ENCODE measurements at places on chromosomes 12 and 14.

DNA sequence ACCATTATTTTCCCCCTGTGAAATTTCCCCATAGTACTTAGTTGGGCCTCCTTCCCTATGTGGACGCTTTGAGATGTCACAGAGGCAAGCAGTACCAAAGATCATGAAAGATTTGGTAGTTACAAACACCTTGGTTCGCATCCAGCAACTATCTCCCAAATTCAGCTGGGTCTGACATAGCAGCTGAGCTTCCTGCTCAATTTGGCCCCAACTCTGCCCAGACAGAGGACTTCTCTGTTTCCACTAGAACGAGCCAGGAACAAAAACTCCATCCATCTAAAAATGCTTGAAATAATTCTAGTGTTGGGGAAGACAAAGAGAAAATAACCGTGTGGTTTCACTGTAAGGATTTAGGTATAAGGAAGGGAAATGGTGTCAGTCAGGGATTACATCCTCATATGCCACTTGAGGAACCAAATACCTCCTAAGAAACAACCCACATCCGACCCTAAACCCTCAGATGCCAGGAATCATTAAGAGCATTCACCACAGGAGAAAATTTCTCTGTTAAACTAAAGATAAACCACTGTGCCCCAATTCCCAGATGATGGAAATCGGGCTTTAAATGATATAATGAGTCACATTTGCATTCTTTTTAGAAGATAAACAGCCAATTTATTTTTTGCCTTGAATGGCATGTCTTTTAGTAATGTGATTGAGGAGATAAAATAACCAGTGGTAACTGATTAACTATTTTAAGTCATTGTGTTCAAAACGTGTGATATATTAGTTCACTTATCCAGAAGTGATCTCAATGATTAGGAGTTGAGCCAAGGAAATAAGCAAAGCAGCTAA, 103.7 kb upstream of the IFNG-AS1 start:
- no peak for DNase-seq

DNA sequence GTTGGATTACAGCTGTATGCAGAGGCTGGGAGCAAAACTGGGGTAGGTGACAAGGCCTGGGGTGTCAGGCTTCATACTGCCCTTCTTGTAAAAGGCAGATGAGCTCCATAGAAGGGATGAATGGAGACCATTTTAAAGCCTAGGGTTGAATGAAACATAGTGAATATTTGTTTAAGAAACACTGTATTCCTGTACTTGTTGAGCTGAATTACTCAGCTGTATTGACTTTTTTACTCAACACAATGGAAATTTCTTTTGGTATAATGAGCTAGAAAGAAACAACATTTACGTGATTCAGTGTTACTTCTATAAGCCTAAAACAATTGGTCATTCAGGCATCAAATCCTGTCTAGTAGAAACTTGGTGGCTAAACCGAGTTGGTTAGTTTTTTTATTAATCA, 14.1 kb downstream of the ATP6V0A2 start:
- DNase-seq: no peak

- no peak for DNase-seq
These were observed 9.6 kb downstream of the ACADS start for GRCh38 chr12:120735181-120735580.

- no peak for DNase-seq
These were observed 7.4 kb downstream of the SCARB1 start for GRCh38 chr12:124856132-124856841.

DNA sequence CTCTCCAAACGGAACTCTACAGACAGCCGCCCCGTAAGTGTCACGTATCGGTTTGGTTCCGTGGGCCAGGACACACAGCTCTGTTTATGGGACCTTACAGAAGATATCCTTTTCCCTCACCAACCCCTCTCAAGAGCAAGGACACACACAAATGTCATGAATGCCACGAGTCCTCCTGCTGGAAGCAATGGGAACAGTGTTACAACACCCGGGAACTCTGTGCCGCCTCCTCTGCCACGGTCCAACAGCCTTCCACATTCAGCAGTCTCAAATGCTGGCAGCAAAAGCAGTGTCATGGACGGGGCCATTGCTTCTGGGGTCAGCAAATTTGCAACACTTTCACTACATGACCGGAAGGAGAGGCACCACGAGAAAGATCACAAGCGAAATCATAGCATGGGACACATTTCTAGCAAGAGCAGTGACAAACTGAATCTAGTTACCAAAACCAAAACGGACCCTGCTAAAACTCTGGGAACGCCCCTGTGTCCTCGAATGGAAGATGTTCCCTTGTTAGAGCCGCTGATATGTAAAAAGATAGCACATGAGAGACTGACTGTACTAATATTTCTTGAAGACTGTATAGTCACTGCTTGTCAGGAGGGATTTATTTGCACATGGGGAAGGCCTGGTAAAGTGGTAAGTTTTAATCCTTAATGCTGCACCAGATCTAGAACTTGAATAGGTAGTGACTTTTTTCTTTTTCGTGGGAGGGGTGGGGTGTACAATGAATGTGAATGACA, 69.7 kb downstream of the WDR20 start:
- no peak for DNase-seq

- DNase-seq: no peak
These were observed 23.3 kb upstream of the EEA1 start for GRCh38 chr12:92952394-92952793.

DNA sequence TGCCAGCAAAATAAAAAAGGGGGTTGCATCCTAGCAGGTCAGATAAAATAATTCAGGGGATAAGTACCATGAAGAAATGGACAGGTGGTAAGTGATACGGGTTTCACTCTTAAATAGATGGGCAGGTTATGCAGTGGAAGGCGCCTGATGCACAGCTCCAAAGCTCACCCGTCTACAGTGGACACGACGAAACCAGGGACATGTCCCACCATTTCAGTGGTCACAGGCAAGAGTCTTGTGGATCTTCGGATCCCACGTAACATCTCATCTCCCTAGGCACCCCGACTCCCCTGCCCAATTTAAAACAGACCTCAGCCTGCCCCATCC, 60.5 kb downstream of the DDX51 start:
- no peak for DNase-seq

DNA sequence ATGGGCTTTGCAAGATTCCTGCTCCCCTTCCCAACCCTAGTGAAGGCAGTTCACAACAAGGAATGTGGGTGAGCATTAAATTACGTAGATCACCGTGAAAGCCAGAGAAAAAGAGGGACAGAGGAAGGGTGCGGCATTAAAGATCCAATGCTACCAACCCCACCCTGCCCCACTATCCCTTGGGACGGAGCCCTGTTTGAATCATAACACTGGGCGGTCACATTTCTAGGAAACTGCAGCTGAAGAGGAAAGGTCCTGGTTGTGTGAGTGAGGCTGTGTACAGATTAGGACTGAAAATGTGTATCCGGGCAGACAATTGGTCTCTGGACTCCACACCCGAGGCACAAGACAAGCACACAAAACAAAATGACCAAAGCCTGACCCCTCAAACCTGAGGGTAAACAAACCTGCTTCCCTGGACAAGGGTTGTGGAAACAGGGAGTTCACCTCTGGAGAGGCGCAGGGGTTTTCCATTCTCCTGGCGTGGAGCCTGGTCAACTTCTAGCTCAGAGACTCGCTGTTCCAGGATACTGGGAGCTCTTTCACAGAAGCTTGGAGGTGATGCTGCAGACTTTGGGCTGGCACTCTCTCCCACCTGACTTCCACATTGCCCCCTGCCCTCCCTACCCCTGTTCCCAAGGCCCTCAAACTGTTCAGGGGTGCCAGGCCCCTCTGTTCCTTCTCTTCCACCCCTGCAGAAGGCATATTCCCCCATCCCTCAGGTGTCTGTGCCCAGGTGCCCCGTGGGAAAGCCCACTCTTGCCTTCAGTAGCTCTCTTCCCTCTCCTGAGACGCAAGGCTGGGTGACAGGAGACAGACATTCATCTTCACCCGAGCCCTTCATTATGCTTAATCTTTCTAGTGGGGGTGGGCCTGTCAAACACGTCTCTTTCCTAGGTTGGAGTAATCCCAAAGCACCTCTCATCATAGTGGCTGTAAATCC, 16.5 kb downstream of the NINJ2 start:
- DNase-seq: peak; percentile 63

DNA sequence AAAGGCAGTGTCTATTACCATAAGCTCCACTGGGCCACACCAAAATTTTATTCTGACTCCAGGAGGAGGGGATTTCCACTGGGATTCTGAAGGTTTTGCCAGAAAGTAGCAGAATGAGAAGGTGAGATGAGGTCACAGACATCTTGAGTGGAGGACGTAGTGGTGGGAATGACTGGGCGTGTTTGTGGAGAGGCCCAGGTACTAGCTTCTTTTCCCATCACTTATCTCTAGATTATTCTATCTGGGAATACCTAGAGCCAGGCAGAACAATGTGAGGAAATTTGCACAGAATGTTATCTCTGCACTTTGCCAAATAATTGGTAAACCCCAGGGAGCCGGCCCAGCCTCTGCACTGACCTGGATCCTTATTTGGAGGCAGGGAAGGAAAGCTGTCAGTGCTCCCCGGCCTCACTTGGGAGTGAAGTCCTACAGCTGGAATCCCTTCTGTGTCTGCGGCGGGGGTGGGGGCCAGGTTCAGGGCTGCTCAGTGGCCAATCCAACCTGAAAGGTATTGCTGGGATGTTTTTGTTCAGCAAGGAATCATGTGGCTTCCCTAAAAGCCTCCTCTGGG, 129.4 kb downstream of the C12orf75 start:
- DNase-seq: no peak

- DNase-seq: no peak
These were observed 15.5 kb downstream of the MYH6 start for GRCh38 chr14:23392613-23393012.

DNA sequence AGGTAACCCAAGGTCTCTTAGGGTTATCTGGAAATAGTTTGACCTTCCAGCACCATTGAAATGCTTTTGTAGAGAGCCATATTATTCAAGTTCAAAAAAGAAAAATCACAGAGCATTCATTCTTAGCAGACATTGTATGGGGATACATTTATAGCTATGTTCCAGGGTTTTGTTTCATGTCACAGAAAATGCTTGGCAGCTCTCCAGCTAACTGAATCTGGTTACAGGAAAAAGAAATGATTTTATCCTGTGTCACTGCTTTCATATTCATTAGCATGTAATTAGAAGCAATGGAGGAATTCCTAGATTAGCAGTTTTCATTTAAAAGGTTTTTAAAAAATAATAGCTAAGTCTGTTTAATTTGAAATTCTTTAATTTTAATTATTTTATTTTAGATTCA, 78.9 kb downstream of the SNAPC1 start:
- no peak for DNase-seq

DNA sequence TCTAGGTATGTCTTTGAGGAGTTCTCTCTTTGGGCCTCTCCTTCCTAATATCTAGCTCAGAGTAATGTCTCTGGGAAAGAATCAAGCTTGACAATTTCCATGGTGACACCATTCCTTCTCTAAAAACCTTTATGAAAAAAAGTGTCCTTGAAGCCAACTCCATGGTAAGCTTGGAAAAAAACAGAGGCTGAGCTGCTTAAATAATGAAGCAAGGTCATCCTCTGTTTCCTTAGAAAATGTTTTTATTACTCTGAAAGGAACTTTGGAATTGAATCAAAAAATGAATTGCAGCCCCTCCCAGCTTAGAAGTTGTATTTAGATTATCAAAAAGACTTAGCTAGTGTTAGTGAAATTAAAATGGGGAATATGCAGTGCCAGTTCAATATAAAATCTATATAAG, 166.1 kb upstream of the KITLG start:
- no peak for DNase-seq

- DNase-seq: no peak
These were observed 6.3 kb downstream of the GSTZ1 start for GRCh38 chr14:77327111-77327510.

GRCh38 chr12:56143870-56144269, 8.5 kb upstream of the MYL6B start:
- no peak for DNase-seq

DNA sequence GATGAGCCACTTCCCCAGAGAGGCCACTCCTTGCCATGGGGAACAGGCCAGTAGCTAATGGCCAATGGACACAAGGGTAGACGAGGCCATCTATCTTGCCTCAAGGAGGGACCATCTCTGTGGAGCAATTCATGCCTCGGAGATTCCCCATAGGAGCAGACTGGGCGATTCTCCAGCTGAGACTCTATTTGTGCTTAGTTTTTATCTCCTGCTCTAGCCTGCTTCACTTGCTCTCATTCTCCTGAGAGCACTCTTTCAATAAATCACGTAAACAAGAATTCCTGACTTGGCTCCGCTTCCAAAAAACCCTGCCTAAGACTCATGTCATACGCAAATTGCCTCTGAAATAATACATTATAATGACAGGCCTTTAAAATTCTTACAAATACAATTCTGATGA, 396.4 kb upstream of the USP15 start:
- DNase-seq: no peak

DNA sequence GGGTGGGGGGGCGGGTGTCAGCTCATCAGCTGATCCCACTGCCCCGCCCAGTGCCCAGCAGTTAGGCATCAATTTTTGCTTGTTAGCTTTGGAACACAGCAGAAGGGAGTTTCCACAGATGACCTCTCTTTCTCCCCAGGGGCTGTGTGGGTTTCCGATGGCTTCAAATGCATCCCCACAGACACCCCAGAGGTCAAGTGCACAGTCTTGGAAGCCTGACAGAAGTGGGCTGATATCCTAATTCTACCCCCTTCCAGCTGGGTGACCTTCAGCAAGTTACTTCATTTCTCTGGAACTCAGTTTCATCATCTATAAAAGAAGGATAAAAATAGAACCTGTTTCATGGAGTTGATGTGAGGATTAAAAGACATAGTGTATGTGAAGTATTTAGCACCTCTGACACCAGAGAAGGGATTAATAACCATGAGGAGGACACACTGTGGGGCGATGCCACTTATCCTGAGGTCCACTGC, 22.0 kb downstream of the TTC9 start:
- no peak for DNase-seq

DNA sequence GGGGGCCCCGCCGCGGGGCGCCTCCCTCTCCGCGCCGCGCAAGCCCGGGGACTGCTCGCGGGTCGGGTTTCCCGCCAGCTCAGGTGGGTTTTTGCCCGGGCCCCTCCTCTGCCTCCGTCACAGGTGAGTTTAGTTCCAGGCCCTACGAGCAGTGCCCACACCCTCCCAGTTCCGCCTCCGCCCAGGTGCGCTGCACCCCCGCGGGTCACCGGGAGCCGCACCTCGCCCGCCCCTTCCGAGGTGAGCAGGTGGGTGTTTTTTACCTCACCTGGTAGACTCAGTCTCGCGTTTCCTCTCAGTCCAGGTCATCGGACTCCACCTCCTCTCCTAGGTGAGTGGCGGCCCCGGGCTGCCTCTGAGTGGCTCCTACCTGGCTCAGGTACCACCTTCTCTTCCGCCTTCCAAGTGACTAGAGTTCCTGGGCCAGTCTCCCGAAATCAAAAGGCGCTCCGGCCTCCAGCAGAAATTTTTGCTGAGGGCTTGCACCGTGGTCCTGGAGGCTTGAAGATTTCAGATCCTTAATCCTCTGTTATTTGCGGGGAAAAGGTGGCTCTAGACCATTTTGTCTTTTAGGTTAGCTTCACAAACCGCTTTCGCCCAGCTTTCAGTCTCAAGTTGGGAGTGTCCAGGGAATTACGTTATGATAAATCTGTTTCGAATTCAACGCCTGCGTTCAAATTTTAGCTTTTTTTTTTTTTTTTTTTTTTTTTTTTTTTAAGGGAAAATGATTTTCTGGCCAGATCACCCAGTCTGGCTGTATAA, at the start of gene TMEM30B:
TSS of gene TMEM30B (minus strand) at position 153 of the 762 bp plus-strand sequence. CDS start 191 bp downstream, outside the sequence.
- DNase-seq: no peak

GRCh38 chr12:55965941-55966407, at the start of gene PMEL:
Gene PMEL, minus strand, starts transcription at chr12:55966042. Its CDS starts 31 bp downstream, at chr12:55966011.
- DNase-seq: no peak

GRCh38 chr12:116919247-116919661, 8.5 kb downstream of the FBXW8 start:
- no peak for DNase-seq

All from head of caudate nucleus (tissue), 42 donors.